Nucleus accumbens (tissue), 56 donors: ENCODE measurements at places on chromosomes 3 and 15.

- DNase-seq = no peak
Observed at GRCh38 chr3:100535610-100535943, 43.2 kb downstream of the TMEM45A start.

DNA sequence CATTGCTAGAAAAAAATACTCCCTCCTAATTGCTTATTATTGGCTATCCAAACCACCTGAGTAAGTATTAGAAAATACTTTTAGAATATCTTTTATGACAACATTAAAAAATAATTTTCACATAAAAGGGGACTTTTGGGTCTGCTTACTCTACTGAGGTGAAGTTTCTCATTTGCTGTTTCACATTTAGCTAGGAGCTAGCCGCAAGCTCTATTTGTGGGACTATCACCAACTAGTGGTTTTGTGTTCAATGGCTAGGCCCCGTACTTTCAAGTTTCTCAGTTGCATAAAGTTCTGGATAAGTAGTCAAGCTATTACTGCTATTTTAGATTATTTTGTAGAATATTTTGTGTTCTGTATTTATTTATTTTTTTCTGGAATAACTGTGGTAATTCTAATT lies 244.2 kb upstream of the SLITRK3 start:
- no peak for DNase-seq

GRCh38 chr3:71446734-71447133 lies 136.8 kb downstream of the FOXP1 start:
- no peak for DNase-seq

- no peak for DNase-seq
Observed at GRCh38 chr3:149216193-149216869, 5.3 kb downstream of the CP start.

GRCh38 chr3:58470363-58471024 lies 21.4 kb upstream of the KCTD6 start:
- DNase-seq = no peak

GRCh38 chr3:197682713-197683112 lies 54.0 kb downstream of the RUBCN start:
- DNase-seq = no peak

- DNase-seq = no peak
Observed at GRCh38 chr3:32354362-32354778, 37.3 kb upstream of the CMTM7 start.

DNA sequence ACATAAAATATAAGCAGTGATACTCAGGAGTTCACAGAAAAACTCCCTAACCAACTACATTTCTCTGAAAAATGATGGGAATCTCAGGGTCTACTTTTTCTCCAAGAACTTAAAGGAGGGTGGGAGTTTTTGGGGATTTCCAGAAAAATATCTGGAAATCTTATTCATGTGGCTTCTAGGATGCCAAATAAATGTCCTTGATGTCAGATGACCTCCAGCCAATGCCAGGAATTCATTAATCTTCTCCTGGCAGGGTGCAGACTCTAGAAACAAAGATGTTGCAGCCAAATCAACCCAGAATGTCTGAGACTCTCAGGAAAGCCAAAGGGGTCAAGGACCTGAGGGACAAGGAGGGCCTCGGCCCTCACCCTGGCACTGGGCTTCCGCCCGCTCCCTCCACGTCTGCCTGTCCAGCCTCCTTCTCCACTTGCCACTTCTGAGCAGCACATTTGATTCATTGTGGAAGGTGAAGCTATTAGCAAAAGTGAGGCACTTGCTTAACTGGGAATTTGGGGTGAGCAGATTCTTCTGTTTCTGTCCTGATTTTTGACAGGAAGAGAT lies 61.9 kb upstream of the HEG1 start:
- DNase-seq = no peak

GRCh38 chr3:45988804-45989203 lies 6.8 kb downstream of the FYCO1 start:
- DNase-seq = no peak

DNA sequence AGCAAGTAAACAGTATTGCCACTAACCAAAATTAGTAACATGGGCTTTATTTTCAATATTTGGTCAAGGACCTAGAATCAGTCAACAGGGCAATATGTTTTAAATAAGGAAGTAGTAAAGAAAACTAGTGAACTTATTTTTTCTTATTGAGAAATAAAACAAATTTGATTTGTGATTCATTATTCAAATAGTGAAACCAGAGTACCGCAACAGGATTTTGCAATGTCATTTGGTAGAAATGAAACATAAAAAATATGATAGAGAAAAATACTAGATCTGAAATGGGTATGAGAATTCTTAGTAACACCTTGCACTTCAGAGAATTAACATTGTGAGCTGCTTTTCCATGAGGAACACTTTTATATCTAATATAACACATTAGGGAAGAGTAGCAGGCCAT lies 291.8 kb upstream of the GBE1 start:
- no peak for DNase-seq

GRCh38 chr3:77468626-77469020 lies 428.7 kb downstream of the ROBO2 start:
- no peak for DNase-seq

- DNase-seq = no peak
Observed at GRCh38 chr15:33125894-33126537, 68.5 kb downstream of the FMN1 start.

- no peak for DNase-seq
Observed at GRCh38 chr3:157920822-157921700, 185.2 kb downstream of the SHOX2 start.

GRCh38 chr3:128508852-128509251 lies 15.9 kb upstream of the GATA2 start:
- DNase-seq = no peak

GRCh38 chr3:158213461-158213860 lies 103.6 kb downstream of the RSRC1 start:
- no peak for DNase-seq

DNA sequence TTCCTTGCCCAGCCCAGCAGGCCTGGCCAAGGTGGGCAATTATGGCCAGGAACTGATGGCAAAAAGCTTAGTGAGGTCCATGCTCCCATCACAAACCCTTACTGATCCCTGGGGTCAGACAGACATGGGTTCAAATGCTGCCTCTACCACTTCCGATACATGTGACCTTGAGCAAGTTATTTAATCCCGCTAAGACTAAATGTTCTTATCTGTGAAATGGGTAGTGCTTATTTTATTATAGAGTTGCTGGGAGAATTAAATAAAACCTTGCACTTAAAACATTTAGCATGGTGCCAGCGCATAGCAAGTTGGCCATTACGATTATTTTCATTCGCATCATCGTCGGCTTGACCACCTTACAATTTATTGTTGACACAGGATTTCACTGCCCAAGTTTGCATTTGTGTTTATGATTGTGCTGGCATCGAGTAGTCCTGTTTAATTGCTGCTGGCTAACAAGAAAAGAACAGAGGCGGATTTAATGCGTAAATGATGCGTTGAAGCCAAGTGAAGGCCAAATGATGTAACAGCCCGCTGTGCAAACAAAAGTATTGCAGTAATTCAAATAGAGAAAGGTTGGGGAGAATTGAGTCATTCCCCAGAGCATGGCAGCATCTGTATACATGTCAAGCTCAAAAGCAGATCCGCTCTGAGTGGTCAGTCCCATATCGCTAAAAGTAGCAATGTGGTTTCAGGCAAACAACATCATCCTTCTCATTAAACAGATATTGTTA lies 7.3 kb upstream of the FURIN start:
- no peak for DNase-seq

DNA sequence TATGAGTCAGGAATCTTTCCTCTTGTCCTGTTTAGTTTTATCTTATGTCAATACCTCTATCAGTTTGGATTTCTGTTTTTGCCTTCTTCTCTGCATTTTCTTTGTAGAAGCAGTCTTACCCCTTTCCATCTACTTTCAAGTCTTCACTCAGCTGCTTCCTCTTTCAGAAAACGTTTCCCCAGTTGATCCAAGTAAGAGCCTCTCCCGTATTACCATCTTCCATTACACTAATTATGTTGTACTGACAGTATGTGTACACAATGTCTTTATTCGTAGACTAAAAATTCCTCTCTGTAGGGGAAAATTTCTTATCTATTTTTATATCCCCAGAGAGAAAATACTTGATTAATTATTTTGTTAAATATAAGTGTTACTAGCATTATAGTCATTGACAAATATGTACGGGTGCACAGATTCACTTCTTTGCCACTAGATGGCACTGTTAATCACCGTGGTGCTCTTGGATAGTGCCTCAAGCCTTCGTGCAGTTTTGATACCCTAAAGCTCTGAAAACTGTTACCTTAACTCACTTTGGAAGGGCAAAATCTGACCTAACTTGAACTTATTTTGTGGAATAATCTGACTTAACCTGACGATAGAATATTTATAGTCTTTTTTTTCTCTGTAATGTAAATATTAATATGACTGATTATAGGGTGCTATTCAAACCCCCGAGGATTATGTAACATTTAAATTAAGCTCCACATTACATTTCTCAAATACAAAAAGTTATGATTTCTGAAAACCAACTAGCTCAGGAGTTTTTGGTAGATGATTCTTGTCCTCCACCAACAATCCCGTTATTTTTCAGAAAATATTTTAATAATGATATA lies 74.2 kb upstream of the POU1F1 start:
- DNase-seq = no peak

DNA sequence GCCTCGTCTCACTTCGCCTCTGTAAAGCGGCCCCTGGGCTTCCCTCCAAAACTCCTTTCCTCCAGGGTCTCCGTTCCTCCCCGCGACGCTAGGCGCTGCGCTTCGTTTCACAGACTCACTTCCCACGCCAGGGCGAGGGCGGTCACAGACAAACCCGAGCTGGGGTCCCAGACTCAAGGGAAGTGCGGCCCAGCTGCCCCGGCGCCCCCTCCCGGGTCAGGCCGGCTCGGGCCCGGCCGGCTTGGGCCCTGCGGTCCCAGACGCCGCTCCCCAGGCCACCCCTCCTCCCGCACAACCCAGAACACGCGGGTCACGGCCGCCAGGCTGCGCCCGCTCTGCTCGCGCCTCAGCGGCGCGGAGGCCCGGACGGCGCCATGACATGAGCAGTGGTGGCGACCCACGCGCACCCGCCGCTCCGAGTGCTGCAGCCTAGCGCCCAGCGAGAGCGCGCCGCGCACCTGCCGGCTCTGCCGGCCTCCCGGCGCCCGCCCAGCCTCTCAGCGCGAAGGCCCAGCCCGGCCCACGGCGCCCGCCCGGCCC lies 547 bp downstream of the NUP210 start:
- DNase-seq = peak; percentile 47

GRCh38 chr3:16994854-16995525 lies 110.2 kb downstream of the PLCL2 start:
- no peak for DNase-seq

GRCh38 chr3:9820946-9821345 lies 10.9 kb downstream of the TTLL3 start:
- DNase-seq = no peak

DNA sequence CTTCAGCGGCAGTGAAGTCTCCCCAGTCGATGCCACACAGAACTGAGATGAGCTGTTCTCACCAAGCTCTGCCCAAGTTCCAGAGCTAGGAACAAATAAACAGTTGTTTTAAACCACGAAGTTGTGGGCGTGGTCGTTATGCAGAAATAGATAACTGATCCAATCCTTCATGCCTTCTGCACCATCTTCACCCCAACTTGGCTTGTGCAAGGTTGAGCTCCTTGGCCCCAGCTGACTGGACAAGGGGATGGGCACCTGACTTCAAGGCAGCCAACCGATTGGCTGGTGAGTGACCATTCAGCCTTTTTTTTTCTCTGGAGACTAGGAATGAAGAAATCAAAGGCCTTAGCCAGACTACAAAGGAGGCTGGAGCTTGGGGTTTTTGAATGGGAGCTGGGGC lies 23.9 kb downstream of the LINGO1 start:
- DNase-seq = no peak

DNA sequence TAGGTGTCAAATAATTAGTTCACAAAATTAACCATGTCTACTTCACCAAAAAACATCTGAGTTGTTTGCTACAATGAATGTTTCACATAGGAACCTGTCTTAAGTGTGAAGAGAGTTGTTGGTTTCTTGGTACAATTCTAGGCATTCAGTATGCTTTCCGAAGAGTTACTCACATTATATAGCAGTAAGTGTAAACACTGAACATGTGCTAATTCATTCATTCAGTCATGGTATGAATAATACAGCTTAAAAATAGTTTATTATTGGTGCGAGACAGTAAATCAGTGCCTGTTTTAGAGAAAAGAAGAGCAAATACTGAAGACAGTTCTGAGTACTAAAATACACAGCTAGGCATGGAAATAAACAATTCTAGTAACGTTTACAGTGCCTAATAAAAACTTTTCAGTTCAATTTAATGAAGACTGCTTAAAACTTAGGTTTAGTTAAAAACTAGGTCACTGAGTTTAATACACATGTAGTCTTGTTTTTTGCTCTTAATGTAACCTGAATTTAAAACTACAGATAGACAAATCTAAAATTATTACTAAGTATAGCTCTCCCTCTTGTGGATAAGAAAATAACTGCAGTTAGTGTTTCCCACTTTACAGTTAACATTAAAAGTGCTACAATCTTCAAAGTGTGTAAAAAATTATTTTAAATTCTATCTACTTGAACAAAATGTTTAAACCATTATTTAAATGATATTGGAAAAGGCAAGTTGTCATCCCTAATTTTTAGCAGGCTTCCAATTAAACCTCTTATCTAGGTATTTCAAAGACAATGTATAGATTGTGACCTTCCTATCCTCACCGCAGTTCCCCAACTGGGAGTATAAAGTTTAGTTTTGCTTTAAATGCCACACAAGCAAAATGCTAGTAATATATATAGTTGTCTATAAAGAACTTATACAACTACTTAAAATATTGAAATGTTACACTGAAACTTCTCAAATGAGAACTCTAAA lies 20.1 kb upstream of the ZCWPW2 start:
- no peak for DNase-seq

DNA sequence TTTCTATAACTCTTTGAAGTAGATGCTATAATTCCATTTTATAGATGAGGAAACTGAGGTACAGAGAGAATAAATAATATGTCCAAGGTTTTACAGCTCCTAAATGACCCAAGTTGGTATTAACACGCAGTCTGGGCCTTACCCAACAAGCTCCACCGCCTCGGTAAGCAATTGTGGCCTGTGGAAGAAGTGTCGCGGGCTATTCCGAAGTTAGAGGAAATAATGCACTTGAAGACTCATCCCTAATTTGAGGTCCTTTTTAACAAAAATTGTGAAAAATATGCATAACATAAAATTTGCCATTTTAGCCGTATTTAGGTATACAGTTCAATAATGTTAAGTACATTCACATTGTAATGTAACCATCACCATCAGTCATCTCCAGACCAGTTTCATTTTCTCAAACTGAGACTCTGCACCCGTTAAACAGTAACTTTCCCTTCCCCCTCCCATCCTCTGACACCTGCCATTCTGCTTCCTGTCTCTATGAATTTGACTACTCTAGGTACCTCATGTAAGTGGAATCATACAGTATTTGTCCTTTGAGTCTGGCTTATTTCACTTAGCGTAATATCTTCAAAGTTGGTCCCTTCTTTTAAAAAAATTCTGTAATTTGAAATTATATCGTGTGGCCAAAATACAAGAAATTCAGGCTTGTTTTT lies 18.2 kb downstream of the IDH3A start:
- no peak for DNase-seq

- no peak for DNase-seq
Observed at GRCh38 chr15:29645841-29646240, 176.4 kb downstream of the TJP1 start.
